ENCODE measurements at places on chromosomes 3 and 15. TPM values are rescaled to one million over a fixed set of nuclear protein-coding genes. Genes with fewer than 3 reads are reported as not detected.

DNA sequence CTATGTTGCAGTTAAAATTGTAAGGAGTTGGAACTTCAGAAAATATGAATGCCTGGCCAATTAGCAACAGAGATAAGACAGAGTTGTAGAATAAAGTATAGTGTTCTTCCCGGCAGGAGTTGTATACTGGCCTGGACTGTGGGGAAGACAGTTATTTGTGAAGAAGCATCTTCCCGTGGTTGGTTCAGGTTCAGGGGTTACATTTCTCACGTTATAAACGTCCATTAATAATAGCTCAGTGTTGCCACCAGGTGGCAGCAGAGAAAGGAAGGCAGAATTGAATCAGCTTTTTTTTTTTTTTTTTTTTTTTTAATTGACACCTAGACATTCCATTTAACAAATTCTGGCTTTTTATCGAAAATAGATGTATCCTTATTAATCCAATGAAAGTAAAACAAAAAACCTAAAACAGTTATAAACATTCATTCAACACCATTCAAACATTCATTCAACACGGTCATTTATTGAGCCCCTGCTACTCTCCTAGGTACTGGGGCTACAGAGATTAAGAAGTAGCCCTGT, 66.4 kb upstream of the NR2E3 start:
- DNase-seq: no peak

- DNase-seq: no peak
These were observed 27.8 kb upstream of the IGF2BP2 start for GRCh38 chr3:185852635-185853034.

APH1B gene
- 3.9 TPM for total RNA-seq

DNA sequence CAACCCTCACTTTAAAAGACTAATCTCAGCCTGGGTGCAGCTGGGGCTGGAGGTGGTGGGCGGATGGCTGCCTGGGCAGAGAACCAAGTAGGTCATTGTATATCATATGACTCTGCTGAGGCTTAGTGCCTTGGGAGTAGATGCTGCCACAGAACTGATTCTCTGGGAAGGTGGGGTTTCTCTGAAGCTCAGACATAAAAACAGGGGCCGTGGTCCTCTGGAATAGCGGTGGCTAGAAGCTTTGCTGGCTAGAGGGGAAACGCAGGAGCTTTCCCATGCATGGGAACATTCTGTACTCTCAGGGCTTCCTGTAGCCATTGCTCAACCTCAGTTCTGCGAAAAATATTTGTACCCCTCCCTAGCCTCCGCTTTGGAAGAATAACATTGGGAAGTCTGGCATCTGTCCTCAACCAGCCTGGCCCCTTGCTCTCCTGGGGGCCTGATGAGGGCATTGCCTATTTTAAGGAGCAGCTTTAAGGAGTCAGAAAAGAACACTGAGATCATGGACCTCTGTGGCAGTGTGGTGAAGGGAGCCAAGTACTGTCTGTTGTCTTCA, 14.7 kb downstream of the TIMP4 start:
- DNase-seq: no peak

All from epithelial cell of proximal tubule (primary cell).